ENCODE measurements at places on chromosomes 13 and 19.

DNA sequence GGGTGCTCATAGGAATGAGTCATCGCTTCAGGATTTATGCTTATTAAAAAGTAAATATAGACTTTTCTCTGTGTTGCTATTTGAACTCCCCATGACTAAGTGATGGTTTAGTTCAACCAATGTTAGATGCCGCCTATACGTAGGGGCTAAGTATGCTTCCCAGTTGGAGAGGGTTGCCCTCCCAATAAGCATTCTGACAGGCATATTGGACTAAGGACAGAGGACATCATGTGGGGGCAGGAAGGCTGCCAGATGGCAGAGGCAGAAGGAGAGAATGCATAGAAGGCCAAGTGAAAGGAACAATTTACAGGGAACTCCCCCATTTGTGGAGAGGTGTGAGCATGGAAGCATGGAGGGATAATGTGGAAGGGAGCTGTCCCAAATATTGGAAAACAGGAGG, 318.4 kb upstream of the OBI1 start:
- no peak for DNase-seq

GRCh38 chr13:41144576-41144975, 12.0 kb upstream of the KBTBD6 start:
- no peak for DNase-seq

DNA sequence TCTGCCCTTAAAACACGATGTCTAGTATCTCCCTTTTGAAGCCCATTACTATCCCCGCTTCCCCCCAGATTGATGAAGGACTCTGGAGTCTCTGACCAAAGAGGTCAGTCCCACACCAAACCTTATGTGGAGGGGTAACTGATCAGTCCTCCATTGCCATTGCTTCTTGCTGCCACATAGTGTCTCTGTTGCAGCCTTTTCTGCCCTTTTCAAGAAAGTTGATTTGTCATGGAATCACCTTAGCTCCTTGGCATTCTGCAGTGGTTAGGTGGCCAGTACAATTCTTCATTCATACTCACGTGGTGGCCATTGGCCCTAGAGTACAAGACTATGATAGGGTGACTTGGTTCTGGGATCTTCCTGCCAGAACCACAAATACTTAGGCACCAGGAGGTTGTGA, 8.4 kb upstream of the HTR2A start:
- DNase-seq: no peak

DNA sequence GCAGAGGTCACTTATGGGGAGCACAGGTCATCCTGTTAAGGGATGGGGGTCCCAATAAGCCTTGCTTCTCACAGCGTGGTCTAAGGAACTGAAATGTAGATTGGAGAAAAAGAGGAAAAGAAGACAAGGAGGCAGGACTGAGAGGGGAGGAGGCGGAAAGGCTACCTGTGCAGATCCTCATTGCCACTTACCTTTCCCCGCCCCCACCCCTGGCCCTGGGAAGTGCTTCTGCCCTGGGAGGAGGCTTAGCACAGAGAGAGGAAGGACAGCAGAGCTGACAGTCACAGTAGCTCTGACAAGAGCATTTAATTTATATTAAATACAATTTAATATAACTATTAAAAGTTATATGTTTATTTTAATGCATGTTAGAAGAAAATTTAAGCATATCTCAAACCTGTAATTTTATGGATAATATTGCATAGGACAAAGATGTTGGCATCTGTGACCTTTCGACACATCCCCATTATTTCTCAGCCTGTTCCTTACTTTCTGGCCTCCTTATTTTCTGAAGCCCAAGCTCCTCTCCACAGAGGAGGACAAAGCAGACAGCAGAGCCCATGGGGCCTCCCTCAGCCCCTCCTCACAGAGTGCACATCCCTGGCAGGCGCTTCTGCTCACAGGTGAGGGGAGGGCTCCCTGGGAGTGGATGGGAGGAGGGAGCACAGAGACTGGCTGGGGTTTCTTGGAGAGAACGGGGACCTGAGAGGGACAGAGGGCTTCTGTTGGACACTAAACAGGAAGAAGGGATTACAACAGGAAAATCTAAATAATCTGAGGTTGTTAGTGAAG, 23.4 kb downstream of the CEACAM21 start:
- DNase-seq: no peak

- DNase-seq: no peak
These were observed 115.3 kb downstream of the NALCN start for GRCh38 chr13:101301053-101301452.

DNA sequence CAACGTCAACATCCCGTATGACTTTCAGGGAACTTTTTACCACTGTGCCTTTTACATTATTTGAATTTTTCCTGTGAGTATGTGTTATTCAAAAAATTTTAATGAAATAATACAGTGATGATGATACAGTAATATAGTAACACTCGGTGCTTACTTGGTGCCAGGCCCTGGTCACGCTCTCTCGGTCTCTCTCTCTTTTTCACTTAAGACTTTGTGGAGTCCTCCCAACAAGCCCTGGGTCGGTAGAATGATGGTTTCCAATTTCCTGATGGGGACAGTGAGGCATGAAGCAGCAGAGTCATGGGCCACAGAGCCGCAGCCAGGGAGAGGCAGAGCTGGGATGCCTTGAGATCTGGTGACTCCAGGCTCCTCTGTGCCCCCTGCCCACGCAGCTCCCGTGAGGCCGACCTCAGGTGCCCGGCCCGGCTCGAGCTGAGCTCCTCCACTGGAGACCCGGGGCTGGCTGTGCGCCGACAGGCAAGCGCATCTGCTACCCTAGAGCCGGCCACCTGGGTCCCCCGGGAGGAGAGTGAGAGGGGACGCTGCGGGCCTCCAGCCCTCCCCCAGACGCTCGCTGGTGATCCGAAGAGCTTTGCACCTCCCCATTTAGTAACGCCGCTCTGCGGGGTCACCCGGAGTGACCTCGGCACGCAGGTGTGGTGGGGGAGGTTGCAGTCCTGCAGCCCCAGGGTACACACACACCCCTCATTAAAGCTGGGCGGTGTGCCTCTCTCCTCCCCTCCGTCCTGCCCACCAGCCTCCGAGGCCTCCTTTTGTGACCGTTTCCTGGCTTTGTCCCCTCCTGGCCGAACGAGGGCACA, 4.4 kb upstream of the SBK3 start:
- no peak for DNase-seq

GRCh38 chr19:3094601-3095440, 659 bp downstream of the GNA11 start:
- no peak for DNase-seq

- no peak for DNase-seq
These were observed 273.1 kb upstream of the SLITRK5 start for GRCh38 chr13:87398047-87398446.

DNA sequence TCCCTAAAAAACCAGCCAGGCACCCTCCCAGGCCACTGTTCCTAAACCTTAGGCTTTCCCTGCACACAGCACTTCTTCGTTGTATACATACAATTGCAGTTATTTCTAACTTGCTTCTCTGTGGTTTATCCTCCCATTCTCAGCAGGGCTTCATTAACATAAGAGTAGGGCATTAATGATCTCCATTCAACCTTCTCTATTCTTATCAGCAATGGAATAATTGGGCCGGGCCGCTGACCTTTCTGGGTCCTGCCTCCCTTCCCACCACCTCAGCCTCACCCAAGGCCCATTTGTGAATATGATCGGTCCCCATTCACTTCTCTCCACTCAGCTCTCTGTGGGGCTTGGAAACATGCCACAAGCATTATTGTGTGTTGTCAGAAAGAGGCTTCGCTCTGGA, 184.2 kb downstream of the SUCLA2 start:
- no peak for DNase-seq

DNA sequence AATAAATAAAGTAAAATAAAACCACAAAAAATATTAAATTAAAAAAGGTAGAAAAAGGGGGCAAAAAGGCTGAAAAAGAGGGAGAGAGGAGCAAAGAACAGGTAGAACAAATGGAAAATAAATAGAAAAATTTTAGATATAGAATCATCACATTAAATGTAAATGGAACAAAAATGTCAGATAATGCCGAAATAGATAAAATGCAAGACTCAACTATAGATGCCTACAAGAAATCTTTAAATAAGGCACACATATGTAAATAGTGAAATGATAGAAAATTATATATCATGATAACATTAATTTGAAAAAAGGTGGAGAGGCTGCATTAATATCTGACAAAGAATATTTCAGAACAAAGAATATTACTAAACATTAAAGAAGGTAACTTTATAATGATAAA, 477.1 kb upstream of the SPRY2 start:
- DNase-seq: no peak

DNA sequence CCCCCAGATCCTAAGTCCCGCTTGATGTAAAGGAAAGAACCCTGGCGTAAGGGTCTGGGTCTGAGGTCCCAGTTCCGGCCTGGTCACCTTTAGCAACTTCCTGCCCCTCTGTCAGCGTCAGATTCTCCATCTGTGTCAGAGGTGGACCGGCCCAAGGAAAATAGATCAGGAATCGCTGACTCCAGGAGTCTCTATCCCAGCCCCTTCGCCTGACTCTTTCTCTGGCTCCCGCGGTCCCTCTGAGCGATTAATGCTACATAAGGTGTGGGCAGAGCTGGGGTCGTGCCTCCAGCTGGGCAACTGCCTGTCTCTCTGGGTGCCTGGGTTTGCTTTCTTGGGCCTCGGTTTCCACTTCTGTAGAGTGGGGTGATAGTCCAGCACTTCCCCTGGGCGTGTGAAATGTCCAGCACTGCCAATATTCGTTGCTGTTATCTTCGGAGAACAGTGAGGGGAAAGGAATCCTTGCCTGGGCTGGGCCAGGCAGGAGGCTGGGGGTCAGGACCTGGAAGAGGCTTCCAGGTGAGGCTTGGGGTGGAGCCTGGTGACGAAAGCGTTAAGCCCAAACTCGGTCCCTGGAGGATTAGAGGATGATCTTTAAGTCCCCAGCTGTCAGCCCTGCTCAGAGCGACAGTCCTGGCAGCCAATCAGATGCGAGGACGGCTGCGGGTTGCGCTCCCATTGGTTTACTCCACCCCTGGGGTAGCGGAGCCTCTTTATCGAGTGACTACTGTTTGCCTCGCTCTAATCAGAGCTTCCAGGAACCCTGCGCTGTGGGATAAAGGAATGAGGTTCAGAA, 767 bp downstream of the ABCA7 start:
- DNase-seq: peak; percentile 18

- no peak for DNase-seq
These were observed 12.1 kb upstream of the ZNF681 start for GRCh38 chr19:23770672-23771250.

DNA sequence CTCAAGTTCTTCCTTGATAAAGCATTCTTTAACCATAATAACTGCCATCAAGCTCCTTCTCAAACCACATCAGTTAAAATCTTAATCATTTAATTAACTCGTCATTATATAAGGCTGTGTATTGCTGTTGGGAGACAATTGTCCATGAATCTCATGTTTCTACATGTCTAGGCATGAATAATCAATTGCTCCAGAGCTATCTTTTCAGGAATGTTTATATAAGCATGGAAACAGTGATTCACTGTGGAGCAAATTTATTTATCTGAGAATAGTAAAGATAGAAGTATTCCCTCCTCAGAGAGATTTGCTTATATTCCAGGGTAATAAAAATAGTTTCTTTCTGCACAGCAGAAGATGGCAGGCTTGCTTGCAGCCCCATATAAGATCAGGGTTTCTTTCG, 71.1 kb downstream of the CBY2 start:
- DNase-seq: no peak

DNA sequence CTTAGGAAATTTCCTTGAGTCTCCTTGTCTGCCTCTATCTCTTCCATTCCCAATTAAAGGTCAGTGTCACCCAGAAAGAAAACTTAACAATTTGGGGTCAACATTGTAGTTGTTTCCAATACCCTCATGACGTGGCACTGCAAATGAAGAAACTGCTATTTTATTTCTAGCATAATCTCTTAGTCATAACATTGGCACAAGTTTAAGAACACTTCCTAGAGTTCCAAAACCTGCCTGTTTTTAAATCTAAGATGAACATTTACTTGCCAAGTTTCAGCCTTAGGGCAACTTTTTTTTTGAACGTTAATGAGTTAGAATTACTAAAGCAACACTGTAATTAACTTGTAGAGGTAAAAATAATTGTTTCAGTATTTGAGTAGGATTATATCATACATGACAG, 108.0 kb downstream of the LMO7 start:
- no peak for DNase-seq

- no peak for DNase-seq
These were observed 164.0 kb upstream of the ZNF507 start for GRCh38 chr19:32181216-32181920.

- no peak for DNase-seq
These were observed 85.7 kb downstream of the LRRC63 start for GRCh38 chr13:46297361-46297811.

DNA sequence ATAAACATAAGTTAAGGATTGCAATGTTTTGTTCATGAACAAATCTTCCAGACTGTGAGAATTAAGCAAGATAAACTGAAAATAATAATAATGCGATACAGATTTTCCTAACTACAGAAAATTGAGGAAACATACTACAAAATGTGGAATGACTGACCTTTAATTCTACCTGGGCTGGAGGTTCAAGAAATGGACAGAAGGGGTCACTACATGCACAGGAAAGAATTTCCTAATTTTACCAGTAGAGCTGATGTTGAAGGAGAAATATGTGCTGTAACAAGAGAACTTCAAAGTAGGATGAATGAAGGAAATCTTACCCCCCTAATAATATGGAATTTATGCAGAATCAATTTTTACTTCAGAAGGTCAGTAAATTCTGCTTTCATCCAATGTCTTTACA, 62.3 kb downstream of the ZNF627 start:
- no peak for DNase-seq

DNA sequence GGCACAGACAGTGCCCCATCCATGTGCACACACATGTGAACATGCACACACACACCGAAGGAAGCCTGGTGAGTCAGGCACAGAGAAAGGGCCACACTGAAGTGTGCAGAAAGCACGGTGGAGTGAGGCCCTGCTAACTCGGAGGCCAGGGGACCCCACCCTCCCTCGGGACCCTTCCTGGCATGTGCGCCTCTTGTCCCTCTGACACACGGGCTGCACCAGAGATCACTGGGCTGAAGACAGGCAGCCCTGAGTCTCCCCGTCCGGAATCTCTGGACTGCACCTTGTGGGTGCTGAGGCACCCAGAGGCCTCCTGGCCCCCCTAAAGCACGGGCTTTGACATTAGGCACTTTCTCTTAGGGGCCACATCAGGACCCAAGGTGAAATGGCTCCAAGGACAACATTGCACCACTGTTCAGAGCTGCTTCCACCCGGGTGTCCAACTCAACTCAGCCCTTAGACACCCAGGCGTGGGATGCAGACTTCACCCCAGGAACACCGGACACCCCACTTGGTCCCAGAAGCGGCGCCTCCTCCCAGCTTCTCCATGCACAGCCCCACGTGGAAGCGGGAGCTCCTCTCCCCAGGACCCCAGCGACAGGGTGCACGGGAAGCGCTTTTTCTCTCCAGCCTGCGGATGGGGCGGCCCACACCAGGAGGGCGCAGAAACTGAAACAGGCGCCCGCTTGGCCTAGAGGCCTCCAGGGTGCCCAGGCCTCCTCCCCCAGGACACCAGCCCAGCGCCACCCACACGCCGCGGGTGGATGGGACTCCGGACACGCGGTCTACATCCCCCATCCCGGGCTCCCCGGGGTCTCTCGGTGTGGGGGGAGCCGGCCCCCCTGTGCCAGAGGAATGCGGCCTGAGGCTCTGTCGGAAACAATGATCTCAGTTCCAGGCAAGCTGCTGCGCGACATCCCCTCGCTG, 90.2 kb downstream of the SPACA7 start:
- no peak for DNase-seq

GRCh38 chr13:19182536-19182935, 912 bp upstream of the TUBA3C start:
- no peak for DNase-seq

Data from cerebellar nuclear complex (tissue), 1 donor.